Spinal cord (tissue), 10 donors: ENCODE measurements at places on chromosomes 5 and 9.
A peak's percentile ranks its signal among the peaks of the same experiment; 100 is the strongest.

- no peak for DNase-seq
Measured at GRCh38 chr9:93597142-93597706, 20.8 kb downstream of the PHF2 start.

GRCh38 chr5:97842687-97843086, 659.6 kb upstream of the RIOK2 start:
- DNase-seq: no peak

GRCh38 chr9:7592321-7593316, 207.0 kb downstream of the DMAC1 start:
- no peak for DNase-seq

GRCh38 chr5:171667341-171668096, 118.1 kb upstream of the SMIM23 start:
- no peak for DNase-seq

DNA sequence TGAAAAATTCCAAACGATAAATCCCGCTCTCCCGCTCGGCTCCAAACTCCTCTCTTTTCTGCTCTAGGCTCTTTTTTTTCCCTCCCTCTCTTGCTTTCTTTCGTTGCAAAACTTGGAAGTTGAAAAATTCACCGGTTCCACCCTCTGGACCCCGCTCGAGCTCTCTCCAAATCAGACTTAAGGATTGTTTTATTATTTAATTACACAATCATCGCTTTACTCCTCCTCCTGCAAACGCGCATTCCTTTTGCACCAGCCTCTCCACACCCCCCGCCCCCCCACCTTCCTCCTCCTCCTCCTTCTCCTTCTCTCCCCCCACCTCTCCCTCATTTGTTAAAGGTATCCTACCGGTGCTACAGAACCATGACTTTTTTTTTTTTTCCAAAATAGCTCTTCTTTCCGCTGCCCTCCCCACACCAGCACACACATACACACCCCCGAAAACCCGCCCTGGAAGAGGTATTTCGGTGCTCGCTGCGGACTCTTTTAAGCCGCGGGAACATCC, 535 bp upstream of the NFIB start:
- DNase-seq: peak; percentile 94

DNA sequence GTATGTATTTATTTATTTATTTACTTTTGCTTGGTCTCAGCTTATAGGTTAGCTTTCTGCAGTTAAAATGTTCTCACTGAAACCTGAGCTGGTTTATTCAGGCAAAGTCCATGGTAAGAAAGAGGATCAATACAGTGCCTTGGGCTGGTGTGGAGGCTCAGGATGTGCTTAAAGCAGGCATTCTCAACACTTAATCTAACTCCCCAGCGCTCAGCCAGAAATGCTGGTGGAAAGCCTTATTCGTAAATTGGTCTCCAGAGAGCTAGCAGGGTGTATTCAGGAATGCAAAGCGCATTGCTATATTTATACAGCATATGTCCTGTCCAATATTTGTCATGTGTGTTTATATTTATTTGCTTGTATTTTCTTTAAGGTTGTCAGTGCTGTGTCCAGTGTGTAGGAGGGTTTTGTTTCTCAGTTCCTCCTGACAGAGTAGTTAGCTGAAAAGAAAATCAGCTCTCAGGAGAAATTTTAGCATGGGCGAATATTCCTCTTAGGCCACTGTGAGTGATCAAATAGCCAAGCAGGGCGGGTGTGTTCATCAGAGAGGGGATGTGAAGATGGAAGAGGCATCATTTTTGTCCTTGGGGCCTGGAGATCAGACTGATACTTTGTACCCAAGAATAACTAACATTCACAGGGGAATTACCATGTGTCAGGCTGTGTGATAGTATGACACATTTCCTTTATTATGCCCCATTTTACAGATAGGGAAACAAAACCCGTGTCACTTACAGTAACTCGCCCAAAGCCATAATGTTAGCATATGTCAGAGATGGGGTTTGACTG, 65.8 kb downstream of the DOCK2 start:
- no peak for DNase-seq

GRCh38 chr9:31272456-31273295, 1111.8 kb upstream of the ACO1 start:
- DNase-seq: no peak

DNA sequence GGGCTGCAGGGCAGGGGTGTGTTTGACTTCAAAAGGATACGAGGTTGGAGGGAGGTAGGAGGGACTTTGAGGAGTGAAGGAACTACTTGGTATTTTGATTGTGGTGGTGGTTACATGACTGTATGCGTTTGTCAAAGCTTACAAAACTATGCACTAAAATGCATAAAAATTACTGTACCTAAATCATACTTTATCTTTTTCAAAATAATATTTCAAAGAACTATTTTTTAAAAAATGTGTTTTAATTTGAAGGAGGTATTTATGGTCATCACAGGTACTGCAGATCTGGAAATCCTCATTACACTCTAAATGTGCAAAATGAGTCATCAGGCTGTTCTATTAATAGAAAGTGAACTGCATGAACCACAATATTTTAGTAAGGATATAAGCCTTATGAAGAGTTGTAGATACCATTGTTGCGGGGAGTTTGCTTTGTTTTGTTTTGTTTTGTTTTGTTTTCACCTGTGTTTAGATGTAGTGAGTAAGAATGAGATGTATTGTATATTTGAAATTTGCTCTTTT, 116.9 kb downstream of the ARRDC3 start:
- DNase-seq: no peak

DNA sequence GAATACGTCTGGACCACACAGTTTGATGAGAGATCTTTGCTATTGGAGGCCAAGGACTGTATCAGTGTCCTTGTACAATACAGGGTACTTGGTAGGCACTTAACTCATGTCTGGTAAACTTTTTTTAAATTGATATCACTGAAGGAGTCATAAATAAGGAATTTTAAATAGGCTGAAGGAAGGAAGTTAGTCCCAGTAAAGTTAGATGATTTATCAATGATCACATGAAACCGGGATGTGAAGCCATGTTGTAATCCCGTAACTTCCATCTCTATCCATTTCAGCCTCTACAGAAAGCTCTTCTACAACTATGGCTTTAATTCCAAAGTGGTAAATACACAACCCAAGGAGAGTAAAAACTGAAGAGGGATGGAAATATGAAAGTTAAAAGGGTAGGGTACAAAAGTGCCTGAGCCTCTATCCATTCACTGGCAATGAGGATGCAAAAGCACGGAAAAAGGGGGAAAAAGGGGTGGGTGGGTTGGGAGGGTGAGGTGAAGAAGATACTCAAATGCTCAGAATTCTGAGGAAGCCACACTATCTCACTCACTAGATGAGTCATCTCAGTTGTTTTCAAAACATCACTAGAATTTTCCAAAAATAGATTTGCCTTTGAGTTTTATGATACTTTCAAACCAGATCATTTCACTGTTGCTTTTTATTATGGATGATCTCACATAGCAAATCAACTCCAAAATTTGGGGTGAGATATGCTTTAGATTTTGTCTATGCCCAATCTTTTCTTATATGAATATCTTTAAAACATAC, 1053.5 kb downstream of the NR2F1-AS1 start:
- no peak for DNase-seq

GRCh38 chr9:103999375-104000062, 94.6 kb upstream of the SMC2 start:
- DNase-seq: no peak

GRCh38 chr5:142819825-142820224, 49.6 kb downstream of the ARHGAP26 start:
- DNase-seq: no peak

GRCh38 chr5:169248996-169249395, 51.9 kb downstream of the SLIT3 start:
- no peak for DNase-seq

GRCh38 chr5:113378081-113378480, 56.7 kb downstream of the TSSK1B start:
- DNase-seq: no peak

- DNase-seq: peak; percentile 94
Measured at GRCh38 chr9:105694190-105694847, at the start of gene TMEM38B. TSS of gene TMEM38B (plus strand) at chr9:105694541. CDS start at chr9:105694661, 120 bp downstream.

DNA sequence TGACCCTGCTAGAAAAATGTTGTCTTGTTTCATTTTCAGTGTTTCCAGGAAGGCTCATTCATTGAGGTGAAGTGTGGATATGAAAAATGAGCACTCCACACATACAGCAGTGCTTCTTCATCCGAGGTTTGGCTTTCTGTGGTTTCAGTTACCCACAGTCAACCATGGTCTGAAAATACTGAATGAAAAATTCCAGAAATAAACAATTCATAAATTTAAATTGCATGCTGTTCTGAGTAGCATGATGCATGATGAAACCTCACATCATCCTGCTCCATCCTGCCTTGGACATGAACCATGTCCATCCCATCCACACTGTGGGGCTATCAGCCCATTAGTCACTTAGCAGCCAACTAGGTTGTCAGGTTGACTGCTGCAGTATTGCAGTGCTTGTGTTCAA, 10.4 kb upstream of the SLC45A2 start:
- no peak for DNase-seq

DNA sequence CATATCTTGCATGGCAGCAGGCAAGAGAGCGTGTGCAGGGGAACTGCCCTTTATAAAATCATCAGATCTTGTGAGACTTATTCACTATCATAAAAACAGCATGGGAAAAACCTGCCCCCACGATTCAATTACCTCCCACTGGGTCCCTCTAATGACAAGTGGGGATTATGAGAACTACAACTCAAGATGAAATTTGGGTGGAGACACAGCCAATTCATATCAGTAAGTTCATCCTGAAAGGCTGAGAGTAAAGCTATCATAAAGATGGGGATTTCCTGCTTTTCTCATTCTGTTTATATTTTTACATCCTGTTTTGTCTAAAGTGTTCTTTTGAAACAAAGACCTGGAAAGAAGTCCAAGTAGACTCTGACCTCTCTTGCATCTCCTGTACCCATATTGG, 28.9 kb upstream of the IL33 start:
- DNase-seq: no peak

- no peak for DNase-seq
Measured at GRCh38 chr5:131381777-131382176, 117.9 kb downstream of the CDC42SE2 start.

DNA sequence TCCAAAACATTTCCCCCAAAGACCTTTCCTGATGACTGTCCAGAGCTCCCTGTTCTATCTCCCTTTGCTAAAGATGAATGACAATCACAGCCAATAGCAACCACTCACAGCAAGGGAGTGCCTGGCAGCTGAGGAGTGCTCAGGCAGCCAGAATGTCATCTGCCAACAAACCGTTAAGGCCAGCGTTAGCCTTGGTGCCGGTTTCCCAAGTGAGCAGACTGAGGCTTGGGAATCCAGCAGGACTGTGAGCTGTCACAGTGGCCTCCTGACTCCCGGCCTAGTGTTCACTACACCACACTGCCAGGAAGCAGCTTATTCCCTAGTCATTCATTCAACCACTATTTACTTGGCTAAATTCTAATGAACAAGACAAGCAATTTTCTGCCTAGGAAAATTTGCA, 24.7 kb downstream of the STK10 start:
- DNase-seq: peak; percentile 62

DNA sequence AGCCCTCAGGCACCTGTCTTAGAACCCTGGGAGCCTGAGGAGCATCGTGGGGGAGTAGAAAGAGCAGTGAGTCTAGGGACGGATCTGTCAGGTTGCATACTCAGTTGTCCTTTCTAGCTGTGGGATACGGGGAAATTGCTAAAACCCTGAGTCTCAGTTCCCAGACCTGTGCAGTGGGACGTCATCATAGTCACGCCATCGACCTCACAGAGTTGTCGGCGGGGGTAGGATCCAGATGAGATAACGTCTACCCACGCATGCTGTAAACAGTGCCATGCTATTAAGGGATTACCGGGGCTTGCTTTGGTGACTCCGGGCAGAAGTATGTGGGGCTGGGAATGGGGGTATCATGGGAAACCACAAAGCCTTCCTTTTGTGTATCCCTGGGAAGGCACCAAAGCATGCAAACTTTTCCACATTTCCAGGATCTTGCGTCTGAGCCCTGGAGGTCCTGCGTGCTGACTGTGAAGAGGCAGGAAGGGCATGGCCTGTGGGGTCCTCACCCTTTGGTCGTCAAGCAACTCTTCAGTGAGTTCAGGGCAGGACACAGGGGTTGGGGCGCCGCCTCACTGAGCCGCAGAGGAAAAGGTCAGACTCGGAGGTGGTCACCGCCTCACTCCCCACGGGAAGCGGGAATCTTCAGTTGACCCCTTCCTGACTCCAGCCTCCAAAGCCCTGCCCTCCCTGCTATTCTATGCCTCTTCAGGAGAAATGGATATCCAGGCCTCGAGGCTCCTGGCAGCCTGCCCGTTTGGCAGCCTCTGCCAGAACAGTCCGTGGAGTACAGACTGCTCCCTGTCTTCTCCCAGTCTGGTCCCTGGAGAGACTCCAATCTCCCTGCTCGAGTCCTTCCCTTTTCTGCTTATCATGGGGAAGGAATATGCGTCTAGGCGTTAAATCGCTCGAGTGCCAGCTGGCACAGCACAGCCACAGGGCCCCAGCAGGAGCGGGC, 186.8 kb upstream of the KLF9 start:
- peak; percentile 90 for DNase-seq

- DNase-seq: no peak
Measured at GRCh38 chr9:61634192-61634591, 444.4 kb downstream of the SPATA31A7 start.

GRCh38 chr5:139745132-139745799, 50.3 kb upstream of the PSD2 start:
- DNase-seq: no peak

GRCh38 chr5:119470851-119471451, 18.7 kb downstream of the HSD17B4 start:
- DNase-seq: no peak

GRCh38 chr9:132367613-132368313, 13.0 kb upstream of the SETX start:
- DNase-seq: no peak

GRCh38 chr9:85743275-85744128, 1.7 kb upstream of the AGTPBP1 start:
- no peak for DNase-seq

DNA sequence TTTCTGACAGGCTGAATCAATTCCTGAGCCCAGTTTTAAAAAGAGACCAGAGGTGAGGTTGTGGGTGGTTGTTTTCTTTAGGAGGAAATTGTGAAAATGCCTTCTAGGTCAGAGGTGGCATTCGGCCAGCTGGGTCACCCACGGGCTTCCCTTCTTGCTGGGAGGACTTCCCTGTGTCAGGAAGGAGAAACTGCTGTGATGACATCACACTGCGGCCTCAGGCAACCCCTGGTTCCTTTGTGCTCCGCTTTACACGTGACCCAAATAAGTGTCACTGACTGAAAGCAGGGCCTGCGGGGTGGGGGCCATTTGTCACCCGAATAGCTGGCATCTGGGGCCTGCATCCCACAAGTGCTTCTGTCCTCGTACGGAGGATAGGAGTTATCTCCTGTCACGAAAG, 39.7 kb downstream of the FABP6 start:
- no peak for DNase-seq

GRCh38 chr9:87554171-87554910, 56.7 kb downstream of the DAPK1 start:
- no peak for DNase-seq

GRCh38 chr9:36902080-36902716, 131.9 kb downstream of the PAX5 start:
- DNase-seq: no peak
